Tongue (tissue), 3 donors: ENCODE measurements at places on chromosomes 3 and 15. TPM values are rescaled to one million over a fixed set of nuclear protein-coding genes. Genes with fewer than 3 reads are reported as not detected.

DNA sequence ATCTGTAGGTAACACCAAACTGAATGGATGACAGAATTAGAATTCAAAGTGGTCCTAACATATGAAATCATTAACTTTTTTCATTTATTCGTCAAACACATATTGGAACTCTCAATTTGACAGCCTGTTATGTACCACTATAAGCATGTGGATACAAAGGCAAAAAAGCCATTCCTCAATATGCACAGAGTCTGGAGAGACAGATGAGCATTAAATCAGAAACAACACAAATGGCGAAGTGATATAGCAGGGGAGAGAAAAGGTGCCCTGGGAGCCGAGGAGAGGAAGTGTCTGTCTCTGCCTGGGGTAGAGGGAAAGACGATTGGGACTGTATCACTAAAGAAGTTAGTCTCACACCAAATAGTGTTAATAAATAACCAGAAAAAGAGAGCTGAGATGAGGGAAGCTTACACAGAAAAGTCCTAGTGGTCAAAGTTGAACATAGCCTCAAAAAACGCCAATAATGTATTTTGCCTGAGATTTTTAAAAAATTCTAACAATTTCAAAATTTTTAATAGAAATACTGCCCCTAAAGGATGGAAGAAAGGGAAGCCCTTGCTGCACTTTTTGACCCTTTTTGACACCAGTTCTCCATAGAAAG is 417.5 kb downstream of the TUSC7 start:
- no peak for DNase-seq

GRCh38 chr3:61530355-61530754 is 31.0 kb upstream of the PTPRG start:
- DNase-seq: peak; percentile 66

DNA sequence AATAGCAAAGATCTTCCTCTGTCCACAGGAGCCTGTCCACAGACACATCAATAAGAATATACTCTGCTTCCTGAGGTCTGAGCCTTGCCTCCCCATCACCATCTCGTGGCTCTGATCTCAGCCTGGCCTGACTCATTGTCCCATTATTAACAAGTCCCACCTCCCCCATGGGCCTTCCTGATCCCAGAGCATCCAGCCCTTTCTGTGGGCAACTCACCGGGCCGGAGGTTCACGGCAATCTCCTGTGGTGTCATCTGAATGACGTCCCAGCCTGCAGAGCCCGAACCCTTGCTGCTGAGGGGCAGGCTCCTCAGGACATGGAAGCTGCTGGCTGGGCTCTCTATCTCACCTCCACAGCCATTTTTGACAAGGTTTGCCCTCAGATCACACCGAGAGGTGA is 28.1 kb downstream of the ITGB5 start:
- no peak for DNase-seq

DNA sequence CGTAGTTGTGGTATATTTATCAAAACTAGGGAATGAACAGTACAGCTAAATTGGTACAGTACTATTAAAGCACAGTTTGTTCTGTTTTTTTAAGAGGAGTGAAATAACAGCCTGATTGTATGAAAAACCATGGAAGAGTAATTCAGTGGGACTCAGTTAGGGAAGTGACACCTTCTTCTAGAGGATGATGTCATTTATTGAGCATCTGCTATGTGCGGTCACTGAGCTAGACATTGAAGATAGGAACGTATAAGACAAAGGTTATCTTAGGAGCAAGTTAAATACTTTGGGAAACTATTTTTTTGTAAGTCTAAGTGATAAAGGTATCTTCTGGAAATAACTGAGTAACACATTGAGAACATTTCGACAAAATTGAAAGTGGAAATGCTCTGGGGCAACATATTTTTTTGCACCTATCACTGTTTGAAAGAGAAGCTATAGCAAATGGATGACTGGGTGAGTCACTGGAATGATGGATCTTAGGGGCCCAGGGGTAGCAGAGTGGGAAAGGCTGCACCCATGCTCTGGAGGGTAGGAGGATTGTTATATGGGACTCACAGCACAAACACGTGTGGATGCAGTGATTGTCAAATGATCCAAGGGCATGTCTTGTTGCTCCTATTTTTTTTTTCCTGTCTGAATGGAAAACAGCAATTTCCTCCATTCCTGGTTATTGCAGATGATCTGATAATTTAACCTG is 43.0 kb downstream of the OXNAD1 start:
- DNase-seq: no peak

GRCh38 chr3:98778383-98778782 is 15.2 kb downstream of the ST3GAL6 start:
- DNase-seq: no peak

DNA sequence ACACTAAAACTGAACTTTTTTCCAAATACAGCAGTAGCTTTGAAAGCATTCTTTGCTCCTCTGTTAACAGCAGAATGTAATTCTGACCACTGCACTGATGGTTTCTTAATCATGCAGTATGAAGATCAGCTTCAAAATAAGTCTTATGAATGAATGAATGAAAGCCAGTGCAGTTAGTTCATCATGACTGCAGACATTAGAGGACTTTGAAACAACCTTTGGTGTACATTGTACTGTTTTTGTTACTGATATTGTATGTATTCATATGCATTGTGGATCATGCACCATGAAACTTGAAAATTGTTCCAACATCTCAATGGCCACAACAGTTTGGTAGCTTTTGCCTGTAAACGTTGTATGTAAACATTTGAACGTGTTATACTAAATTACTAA is 1.3 kb upstream of the TNIK start:
- DNase-seq: no peak

GRCh38 chr3:177358091-177358976 is 161.1 kb upstream of the TBL1XR1 start:
- DNase-seq: peak; percentile 72

- peak; percentile 56 for DNase-seq
These were observed 249.9 kb downstream of the ROBO1 start for GRCh38 chr3:79517766-79518413.

GRCh38 chr15:68025835-68026424 is 28.2 kb upstream of the PIAS1 start:
- DNase-seq: no peak

DNA sequence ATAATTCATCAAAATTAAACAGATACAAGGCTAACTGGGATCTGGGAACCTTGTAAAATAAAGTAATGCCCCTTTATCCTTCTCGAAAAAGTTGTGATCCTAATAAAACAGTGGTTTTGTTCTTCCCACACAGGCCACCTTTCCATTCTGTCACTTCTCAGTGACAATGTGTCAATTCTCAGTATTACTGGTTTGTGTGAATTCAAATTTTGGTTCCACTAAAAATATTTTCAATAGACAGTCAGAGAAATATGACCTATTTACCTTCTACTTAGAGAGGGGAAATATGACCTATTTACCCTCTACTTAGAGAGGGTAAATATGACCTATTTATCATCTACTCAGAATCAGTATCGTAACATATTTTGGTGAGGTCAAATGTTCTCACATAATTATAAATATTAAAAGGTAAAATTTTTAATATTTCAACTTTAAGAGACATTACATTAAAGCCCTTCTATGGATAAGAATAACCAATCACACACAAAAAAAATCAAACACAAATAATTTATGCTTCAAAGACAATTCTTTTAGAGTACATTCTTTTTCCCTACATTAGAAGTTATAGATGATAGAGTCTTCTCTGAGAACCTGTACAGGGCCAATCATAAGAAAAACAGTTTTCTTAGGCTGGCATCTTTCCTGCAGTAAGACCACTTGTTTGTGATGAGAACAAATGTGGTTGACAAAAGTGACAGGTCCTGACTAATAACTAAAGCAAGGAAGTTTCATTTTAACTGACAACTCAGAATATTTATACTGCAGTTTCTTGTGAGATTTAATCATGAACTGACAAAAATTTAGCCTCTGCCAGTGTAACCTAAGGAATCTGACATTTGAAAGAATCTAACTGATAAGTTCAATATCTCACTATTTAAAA is 323.3 kb downstream of the DIPK2A start:
- no peak for DNase-seq

- no peak for DNase-seq
These were observed 29.6 kb downstream of the SEC61A1 start for GRCh38 chr3:128081846-128082245.

DNA sequence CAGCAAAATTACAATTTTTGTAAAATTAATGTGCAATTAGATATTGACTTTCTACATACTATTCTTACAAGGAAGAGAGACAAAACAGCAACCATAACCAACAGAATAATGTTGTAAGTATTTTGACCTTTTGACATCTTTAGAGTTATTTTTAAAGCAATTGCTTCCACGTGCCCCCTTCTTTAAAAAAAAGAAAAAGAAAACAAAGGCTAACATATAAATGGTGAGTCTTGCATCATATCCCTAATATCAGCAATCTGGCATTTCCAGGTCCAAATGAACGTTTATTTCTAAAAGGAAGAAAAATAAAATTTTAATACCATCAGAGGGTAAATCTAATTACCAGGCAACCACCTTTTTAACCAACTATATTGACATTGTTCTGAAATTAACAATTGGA is 19.3 kb upstream of the STRIT1 start:
- DNase-seq: no peak

DNA sequence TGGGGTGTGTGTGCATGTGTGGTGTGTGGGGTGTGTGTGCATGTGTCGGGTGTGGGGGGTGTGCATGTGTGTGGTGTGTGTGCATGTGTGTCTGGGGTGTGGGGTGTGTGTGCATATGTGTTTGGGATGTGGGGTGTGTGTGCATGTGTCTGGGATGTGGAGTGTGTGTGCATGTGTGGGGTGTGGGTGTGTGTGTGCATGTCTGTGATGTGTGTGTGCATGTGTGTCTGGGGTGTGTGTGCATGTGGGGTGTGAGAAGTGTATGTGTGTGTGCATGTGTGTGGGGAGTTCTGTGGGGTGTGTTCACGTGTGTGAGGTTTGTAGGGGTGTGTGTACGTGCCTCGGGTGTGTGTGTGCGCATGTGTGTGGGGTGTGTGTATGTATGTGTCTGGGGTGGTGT is 6.7 kb upstream of the OCA2 start:
- DNase-seq: no peak

GRCh38 chr3:108820586-108820985 is 2.0 kb upstream of the TRAT1 start:
- no peak for DNase-seq

GRCh38 chr3:140529558-140529957 is 148.3 kb upstream of the TRIM42 start:
- no peak for DNase-seq

GRCh38 chr15:89490081-89490813 is 6.1 kb downstream of the RHCG start:
- DNase-seq: no peak

DNA sequence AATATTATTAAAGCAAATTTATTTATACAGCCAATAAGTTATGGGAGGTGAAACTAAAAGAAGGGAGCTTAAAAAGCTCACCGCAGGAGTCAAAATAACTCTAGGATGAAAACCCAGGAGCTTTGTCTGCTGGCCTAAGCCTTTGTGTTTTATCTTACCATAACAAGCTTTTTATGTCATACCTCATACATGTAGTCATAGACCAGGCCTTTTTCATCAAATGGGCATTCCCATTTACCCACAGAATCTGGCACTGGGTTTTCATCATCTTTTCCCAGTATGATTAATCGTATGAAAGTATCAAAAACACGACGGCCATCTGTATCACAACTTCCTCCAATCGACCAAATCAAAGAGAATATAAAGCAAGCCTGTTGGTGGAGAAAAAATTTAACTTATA is 122.8 kb downstream of the DNAH12 start:
- no peak for DNase-seq

DNA sequence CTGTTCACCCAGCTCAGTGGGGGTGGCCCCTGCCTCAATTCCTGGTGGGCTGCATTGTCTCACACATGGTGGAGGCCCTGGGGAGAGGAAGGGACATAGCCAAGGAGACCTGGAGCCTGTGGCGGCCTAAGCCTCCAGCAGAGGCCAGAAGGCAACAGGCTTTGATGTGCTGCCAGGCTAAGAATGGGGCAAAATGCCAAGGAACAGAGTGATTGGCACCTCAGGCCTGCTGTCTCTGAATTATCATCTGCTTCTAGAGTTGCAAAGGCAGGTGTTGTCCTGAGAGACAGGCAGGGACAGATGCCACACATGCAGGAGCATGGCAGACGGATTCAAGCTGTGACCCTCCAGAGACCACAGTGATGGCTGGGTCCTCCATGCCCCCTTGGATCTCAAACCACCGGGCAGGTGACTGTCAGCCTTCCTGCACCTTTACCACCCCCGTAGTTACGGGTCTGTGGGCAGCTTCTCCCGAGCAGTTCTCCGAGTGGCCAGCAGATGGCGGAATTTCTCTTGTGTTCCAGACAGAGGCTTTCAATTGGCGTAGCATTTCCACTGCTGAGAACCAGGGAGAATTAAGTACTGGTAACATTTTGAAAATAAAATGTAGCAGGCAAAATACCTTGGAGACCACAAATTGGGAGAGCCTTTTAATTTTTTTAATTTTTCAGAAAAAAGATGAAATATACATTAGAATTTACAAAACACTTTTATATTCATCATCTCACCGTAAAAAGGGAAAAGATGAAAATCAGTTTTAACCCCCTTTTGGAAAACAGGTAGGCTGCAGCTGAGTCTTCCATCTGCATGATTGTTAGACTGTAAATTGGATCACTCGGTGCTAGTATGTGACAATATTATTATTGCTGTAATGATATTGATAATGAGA is 525.5 kb upstream of the CFAP20DC start:
- peak; percentile 94 for DNase-seq

DNA sequence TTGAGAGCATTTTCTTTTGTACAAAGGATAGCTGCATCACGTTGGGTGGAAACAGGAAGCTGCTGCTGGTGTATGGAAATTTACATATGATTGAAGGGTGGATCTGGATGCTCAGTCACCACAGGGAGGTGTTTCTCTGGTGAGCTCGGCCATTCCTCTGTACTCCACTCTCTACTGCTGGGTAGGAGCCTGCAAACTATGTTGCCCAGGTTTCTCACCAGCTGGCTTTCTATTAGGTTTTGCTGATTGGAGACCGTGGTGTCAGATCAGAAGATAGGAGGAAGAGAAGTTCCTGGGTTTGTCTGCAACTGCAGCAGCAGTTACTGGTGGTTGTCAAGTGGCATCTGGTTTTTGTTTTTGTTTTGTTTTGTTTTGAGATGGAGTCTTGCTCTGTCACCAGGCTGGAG is 61.7 kb downstream of the TAMM41 start:
- no peak for DNase-seq

GRCh38 chr3:86702381-86702958 is 288.5 kb downstream of the VGLL3 start:
- peak; percentile 4 for DNase-seq

DNA sequence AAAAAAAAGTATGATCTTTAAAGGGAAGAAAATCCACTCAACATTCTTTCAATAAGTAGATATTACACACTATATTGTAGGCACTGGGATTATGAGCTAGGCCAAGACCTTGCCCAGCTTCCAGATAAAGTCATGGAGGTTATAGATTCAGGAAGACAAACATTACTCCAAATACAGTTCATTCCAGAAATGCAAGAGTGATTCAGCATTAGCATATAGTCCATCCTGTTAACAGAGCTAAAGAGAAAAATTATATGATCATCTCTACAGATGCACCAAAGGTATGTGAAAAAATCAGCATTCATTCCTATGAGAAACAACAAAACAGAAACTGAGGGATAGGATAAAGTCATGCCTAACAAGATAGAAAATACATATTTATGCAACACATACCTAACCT is 42.1 kb upstream of the NSMCE3 start:
- no peak for DNase-seq

The WNT7A gene
- total RNA-seq: 0.10 TPM

The SPSB4 gene
- 18.7 TPM for total RNA-seq

The AMIGO3 gene
- total RNA-seq: 2.8 TPM

The WDR93 gene
- not detected for total RNA-seq

The RPL35A gene
- 774 TPM for total RNA-seq

The KAT2B gene
- total RNA-seq: 32.3 TPM

The ABI3BP gene
- total RNA-seq: 88.9 TPM

The POPDC2 gene
- 38.7 TPM for total RNA-seq

The RASL12 gene
- 32.8 TPM for total RNA-seq

The ATP8B4 gene
- 10.5 TPM for total RNA-seq
